GM19239 (cell line): ENCODE measurements at places on chromosomes 1 and 21.

DNA sequence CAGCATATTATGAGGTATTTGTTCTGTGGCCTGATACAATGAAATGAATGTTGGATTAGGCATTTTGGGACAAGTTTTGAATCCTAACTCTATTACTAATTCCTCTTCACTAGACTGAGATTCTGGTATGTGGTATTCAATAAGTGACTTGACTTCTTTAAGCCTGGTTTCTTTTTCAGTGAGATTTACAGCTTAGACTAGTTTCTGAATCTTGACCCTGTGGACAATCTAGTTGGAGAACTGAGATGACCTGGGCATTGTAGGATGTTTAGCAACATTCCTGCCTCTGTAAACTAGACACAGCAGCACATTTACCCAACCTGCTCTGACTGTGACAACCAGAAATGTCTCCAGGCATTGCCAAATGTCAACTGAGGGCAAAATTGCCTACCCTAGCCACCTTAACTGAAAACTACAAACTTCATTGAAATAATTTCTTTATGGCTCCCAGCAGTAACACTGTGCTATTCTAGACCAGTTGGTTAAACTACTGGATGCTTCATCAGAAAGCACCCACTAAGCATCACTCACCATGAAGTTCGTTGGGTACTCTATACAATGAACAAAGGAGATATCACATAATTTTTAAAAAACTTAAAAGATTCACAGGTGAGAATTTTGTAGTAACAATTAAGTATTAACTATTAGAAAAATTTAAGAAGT, 16.8 kb downstream of the PTPRC start:
- DNase-seq: no peak

GRCh38 chr1:179127163-179127895, 45.5 kb downstream of the TOR3A start:
- DNase-seq: no peak

DNA sequence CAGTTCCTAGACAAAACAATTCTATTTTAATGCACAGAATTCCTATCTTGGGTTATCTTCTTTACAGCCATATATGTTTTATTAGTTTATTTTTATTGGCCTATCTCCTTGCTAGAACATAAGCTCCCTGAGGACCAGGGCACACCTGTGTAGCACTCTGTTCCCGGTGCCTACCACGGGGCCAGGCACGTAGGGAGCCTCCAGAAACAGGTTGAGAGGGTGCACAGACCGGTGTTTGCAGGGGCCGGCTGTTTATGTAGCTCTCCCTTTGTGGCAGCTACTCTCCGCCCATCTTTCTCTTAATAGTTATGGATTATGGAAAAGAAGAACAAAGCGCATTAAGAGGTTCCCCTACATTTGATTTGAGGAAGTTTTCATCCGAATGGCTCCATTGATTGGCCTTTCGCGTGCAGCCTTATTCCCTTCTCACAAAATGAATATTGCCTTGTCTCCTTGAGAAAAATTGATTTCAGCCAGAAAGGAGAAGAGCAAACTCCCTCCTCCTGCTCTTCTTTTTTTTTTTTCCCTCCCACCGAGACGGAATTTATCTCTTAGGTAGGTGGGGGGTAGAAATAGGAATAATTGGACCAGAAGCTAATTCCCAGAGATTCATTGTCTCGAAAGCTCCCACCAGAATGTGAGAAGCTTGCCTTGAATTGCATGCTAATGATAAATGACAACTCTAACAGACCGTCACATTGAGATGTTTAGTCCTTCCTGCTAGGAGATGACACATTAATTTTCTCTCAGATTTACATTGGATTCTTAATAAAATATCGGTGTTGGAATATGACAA, 447.4 kb downstream of the CAMTA1 start:
- no peak for DNase-seq

GRCh38 chr1:5906966-5907365, 85.3 kb downstream of the NPHP4 start:
- DNase-seq: no peak

- no peak for DNase-seq
Observed at GRCh38 chr1:151282883-151283725, 1.0 kb downstream of the ZNF687 start.

DNA sequence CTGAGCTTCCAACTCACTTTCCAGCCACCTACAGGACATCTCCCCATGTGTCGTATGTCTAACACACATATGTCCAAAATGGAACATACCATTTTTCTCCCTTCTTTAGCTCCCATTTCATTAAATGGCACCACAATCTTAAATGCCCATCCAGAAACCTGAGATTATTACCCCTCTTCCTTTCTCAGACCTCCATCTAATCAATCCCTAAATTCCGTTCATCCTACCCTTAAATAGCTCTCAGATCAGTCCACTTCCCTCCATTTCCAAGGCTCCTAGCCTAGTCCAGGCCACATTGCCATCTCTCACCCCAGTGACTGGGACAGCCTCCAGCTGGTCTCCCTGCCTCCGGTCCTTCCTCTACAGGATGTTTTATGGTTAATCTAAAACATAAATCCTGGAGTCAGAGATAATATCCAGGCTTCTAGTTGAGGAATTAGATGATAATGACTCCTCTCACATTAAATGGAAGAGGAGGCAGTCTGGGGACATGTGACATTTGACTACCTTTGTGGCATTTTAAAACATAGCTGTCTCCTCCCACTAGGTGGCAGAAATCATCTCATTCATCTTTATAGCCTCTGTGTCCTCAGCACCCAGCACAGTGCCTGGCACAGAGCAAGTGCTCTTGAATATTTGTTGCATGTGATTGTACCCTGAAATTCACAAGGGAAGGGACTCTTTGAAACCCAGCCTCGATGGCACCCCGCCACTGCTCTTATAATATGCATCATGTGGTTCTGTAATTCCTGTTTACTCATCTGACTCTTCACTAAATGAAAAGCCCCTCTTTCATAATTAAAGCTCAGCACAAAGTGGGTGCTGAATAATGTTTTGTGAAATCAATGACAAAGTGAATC, 102.3 kb downstream of the TMEM53 start:
- DNase-seq: peak; percentile 36

GRCh38 chr1:85168884-85169283, 31.9 kb downstream of the SYDE2 start:
- DNase-seq: no peak

- DNase-seq: no peak
Observed at GRCh38 chr21:20511216-20511880, 486.9 kb upstream of the NCAM2 start.

DNA sequence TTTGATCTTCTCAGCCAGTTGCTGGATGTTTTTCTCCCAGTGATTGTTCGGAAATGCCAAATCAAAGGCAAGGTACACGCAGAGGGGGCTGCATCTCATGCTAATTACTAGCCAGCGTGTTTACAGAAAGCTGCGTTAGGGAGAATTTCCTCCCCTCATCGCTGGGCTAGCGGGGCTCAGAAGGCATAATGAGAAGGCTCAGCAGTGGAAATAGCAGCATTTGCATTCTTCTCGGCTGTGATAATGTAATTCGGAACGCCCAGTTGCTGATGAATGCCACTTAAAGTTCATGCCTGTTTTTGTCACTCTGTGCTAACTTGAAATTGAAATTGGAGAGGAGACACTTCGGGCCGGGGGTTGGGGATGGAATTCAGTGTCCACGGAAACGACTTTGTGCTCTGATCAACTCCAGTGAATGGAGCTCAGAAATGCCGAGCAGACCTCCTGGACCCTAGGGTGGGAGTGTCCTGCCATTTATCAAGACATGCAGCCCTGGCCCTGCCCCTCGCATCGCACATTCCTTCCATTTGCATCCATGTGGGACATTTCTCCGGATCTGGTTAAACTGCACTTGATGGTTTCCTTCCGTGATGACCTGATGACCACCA, 313.4 kb upstream of the C1orf174 start:
- no peak for DNase-seq

DNA sequence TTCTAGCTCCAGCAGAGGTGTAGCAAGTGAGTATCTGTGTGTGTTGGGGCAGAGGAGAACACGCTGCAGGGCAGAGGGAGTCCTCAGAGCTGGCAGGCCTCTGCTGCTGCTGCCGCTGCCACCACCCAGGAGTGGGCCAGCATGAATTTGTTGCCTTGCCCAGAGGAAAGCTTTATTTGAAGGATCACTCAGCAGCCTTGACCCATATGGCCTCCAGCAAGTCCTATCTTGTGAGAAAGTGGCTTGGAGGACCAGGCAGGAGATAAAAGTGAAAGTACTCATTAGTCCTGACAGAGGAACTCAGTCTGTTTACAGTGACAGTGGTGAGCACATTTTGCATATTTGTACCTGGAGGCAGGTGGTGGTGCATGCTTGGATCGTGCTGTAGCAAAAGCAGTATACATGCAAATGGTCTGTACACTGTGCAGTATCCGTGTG, 3.1 kb downstream of the TRAF5 start:
- no peak for DNase-seq

DNA sequence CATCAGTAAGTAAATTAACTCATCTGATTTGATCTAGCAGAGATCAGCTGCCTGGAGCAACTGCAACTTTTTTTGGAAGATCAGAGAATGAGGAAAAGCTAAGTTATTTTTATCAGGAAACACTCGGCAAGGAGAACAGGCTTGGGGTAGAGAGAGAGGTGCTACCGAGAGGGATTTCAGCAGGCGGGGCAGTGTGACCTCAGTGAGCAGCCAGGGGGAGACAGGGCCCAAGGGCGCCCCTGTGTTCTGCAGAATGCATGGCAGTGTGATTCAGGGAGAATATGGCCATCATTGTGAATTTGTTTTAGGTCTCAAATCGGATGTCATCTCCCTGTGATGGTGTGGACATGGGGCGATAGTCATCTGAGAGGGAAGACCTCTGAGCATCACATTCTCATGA, 484.1 kb upstream of the VAMP3 start:
- no peak for DNase-seq

- no peak for DNase-seq
Observed at GRCh38 chr1:229980009-229980408, 87.0 kb upstream of the GALNT2 start.

DNA sequence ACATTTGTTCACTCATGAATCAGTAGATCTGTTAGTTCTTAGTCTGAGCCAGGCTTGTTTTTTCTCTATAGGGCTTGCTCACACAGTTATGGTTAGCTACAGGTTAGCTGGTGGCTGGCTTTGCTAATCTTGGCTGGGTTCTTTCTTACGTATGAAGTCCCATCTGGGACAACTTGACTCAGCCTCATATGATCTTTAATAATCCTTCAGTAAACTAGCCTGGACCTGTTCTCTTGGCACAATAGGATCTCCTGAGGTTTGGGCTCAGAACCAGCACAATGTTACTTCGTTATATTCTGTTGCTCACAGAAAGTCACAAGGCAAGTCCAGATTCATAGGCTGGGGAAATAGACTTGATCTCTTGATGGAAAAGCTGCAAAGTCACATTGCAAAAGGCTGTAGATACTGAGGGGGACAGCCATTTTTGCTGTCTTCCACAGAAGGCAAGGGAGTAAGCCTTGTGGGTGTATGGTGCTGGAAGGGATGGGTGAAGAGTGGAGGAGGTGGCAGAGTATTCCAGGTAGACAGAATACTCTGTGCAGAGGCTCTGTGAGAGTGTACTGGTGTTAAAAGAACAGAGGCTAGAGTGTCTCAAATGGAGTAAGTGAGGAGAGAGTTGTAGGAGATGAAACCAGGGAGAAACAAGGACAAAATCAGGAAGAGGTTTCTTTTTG, 24.4 kb downstream of the EFCAB7 start:
- DNase-seq: no peak

- DNase-seq: no peak
Observed at GRCh38 chr1:218380125-218380977, 35.2 kb downstream of the TGFB2 start.

- DNase-seq: no peak
Observed at GRCh38 chr1:38915352-38915948, 26.2 kb downstream of the RHBDL2 start.

- DNase-seq: no peak
Observed at GRCh38 chr1:24929398-24930259, 447 bp downstream of the RUNX3 start.

GRCh38 chr21:34022627-34023335, 50.6 kb upstream of the MRPS6 start:
- no peak for DNase-seq

GRCh38 chr1:219276049-219276738, 102.5 kb downstream of the LYPLAL1 start:
- no peak for DNase-seq

- DNase-seq: no peak
Observed at GRCh38 chr21:39215078-39215477, 31.8 kb upstream of the PSMG1 start.

DNA sequence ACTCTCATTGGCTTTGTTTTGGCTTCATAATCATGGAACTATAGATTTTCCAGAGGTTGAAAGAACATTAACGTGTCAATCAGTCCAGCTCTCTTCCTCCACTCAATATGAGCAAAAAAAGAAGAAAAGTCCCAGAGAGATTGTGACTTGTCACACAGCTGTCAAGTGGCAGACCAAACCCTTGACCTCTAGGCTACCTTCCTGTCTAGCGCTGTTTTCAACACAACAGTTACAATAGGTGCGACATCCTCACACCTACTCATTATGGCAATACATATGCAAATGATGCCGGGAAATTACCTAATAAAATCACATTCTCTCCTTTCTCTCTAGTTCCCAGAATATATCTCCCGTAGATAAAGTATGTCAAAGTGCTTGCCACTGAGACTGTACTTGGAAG, 1.1 kb downstream of the WARS2 start:
- no peak for DNase-seq

DNA sequence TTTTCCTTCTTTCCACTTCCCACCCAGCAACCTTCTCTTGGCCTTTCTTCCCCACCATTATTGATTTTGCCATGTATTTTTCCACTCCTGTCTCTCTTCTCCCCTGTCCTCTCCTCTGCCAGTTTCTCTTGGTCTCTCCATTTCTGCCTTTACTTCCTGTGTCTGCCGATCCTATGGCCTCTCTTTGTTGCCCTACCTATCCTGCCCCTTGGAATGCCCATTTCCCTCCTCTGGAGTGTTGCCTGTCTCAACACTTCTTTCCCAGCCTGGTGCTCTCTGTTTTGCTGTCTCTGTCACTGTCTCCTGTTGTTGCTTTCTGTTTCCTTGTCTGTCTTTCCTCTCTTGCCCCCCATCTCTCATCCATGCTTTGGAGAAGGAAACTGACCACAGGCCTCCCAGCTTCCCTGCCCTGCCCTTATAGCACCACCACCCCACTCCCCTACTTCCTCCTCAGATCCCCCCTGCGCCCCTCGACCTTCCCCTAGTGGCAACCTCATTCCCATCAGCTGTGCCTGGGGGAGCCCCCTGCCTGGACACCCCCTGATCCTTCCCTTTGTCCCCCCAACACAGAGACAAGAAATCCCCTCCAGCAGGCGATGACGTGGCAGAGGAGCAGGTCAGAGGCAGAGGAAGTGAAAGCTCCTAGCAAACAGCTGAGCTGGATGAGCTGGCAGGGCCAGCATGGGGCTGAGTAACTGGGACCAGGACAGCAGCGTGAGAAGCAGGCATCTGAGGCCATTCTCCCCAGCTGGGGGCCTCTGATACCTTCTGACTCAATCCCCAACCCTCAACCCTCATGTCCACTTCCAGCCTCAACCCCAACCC, 6.6 kb upstream of the ETV3L start:
- peak; percentile 64 for DNase-seq

GRCh38 chr1:36669262-36669661, 186.5 kb upstream of the CSF3R start:
- DNase-seq: no peak

GRCh38 chr1:29444782-29445729, 208.7 kb downstream of the PTPRU start:
- no peak for DNase-seq

GRCh38 chr1:18217398-18218043, 109.9 kb downstream of the IGSF21 start:
- peak; percentile 30 for DNase-seq

GRCh38 chr1:22556391-22557104, 6.7 kb upstream of the EPHA8 start:
- DNase-seq: no peak
